NCI-H2081 treated with DMSO at 0.1 percent for 48 hours (cell line): ENCODE measurements at places on chromosomes 7 and 10.

- DNase-seq = no peak
Measured at GRCh38 chr7:28958235-28958979, at the start of gene TRIL. TSS of gene TRIL (minus strand) at chr7:28958330. CDS start at chr7:28958046, 284 bp downstream.

DNA sequence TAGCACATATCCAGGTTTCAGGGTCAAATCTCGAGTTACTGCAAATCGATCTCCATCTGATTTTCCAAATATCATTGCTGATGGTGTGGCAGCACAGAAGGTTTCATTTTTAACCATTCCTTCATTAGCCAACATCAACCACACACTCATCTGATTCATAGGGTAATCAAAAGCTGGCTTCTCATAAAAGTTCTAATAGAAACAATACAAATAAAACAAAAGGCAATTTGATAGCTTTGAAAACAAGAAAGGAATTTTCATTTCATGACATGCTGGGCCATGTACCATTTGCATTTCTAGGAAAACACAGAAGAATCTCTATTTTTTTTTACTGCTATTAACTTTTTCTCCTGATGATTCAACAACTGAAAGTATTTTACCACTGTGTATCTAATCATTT is 147.7 kb upstream of the SLC26A5 start:
- DNase-seq = no peak

DNA sequence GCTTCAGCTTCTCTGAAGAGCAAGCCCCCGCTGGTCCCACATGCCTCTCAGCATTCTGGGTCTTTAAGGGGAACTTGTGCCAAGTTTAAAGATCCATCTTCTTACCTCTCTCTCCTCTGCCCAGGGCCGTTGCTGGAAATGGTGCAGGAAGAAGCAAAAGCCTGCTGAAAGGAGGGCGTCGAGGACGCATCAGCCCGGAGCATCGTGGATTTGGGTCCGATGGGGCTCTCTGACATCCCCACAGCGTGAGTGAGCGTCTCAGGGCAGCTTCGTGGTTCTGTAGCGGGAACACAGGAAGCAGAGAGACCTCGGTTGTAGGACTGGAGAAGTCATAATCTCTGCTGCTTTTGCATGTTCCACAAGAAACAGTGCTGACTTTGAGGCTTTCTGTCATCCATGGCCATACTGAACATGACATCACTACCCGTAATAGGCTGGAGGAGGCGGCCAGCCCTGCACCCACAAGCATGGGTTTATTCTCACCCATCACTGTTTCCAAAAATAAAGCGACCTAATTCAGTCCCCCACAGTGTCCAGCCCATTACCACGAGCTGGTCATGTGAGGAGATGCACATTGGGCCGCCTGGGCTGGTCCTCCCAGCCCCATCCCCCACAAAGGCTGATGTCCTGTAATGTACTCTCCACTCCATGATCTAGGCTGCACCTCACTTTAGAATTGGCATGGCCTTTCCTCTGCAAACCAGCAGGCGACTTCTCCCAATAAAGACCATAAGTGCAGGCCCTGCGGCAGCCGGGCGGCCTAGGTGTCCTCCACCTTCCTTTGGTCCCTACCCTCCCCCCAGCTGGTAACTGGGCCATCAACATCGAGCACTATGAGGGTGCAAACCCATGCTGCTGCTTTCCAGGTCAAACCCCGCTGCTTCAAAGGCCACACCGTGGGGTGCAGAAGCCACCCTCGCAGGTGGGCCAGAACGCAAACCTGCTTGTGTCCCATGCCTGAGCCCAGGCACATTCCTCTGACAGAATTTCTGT is 276.9 kb downstream of the TNS3 start:
- DNase-seq = no peak

- DNase-seq = no peak
Measured at GRCh38 chr7:138902161-138902560, 79.0 kb downstream of the KIAA1549 start.

GRCh38 chr7:148437043-148437442 is 153.5 kb upstream of the C7orf33 start:
- no peak for DNase-seq

DNA sequence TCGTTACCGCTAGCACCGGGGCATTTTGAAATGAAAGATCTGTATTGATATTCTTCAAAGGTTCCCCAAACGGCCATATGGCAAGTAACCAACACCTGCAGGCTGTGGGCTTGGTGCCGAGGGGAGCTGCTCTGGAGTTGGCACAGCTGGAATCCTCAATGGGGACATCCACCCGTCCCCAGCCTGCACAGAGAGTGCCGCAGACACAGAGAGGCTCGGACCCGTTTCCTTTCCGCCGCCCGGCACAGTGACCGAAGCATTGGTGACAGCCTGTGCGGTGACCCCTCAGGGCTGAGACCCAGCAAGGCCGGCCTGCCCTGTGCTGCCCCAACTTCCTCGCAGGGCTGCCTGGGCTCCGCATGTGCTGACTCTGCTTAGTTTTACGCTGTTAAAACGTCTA is 4.5 kb downstream of the CFAP46 start:
- DNase-seq = no peak

GRCh38 chr10:964321-964987 is 23.8 kb upstream of the GTPBP4 start:
- DNase-seq = no peak

- DNase-seq = no peak
Measured at GRCh38 chr7:134907000-134907399, 79.3 kb upstream of the AGBL3 start.

DNA sequence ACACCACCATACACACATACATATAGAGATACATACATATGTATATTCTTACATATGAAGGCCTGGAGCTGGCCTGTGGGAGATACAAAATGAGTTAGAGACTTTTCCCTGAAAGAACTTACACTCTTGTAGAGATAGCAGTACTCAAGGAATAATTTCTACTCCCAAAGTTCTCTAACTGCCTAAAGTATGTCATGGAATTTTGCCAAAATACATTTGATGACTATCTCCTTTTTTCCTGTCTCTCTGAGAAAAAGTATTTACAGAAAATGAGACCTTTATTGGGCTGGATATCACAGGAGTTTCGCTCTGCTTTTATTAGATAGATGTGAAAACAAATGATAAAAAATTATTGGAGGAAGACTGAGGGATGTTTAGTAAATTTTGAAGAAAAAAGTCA is 220.1 kb downstream of the POU6F2 start:
- DNase-seq = no peak

DNA sequence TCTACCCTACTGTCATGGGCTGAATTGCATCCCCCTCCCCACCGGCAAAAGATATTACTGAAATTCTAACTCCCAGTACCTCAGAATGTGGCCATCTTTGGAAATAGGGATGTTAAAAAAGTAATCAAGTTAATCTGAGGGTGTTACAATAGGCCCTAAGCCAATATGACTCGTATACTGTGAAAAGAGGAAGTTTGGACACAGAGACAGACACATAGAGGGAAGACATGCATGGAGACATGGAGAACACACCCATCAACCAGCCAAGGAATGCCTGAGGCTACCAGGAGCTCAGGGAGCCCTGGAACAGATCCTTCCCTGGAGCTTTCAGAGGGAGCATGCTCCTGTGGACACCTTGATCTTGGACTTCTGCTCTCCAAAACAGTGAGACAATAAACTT is 138.2 kb upstream of the ADO start:
- DNase-seq = no peak

DNA sequence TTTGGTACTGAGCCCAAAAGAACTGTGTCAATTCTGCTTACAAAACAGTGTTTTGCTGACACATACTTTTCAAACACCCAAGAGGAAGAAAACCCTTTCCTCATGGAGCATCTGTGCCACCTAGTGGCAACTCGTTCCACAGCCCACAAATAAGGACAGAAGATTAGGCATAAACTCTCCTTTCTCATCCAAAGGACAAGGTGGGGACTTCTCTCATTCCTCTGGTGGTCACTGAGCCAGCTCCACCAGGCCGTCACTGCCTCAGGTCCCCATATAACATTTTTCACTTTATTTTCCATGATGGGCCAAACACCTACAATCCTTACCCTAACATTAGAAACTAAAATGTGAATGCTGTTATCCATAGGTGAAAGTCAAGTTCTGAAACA is 76.9 kb downstream of the RNF216 start:
- peak; percentile 26 for DNase-seq

DNA sequence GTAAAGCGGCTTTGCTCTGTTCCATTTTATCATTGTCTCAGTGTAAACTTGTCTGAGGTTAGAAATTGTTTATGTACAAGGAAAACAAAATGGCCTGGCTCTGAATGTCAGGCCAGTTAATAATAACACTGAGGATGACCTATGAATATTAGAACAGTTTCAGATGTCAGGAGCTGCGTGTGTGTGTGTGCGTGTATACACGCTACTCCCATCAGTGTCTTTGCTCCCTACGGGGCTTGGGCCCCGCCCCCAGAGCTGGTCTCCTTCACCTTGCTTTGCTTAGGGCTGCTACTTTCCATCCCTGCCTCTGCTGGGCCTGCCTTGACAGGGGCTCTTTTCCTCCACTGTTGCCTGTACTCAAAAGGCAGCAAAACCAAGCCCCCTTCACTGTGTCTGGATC is 142.3 kb upstream of the BET1 start:
- DNase-seq = no peak

DNA sequence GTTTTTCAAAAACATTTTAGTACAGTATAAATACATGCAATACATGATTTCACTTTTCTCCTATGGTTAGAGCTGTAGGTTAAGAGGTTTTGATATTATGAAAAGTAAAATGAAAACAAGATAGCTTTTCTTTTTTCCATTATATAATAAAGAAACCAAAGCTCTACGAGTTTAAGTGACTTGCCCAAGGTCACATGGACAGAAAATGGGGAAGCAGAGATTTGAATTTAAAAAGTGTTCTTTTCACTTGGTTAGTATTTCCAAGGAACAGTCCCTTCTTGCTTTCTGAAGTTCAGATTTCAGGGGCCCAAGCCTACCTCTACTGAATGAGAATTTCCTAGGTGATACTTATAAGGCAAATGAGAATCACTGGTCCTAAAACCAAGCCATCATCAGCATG is 13.2 kb upstream of the MAP3K8 start:
- DNase-seq = no peak

DNA sequence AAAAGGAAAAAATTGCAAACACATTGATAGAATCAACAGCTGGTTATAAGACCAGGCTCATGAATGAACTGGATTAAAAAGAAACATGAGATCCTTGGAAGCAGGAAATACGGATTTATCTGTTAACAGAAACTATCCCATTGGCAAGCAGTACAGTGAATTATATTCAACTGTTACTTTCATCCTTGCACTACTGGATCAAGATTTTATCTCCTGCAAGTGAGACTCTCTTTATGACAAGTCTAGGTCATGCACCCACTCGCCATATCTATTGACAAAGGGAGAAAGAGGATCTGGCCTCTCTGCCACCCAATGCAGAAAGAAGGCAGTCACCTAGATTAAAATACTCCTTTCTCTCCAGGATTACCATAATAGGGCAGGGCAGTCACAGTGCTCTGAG is 41.4 kb downstream of the CSTF2T start:
- DNase-seq = no peak
